NCI-H774 (cell line): ENCODE measurements at places on chromosomes 3 and 15.
A peak's percentile ranks its signal among the peaks of the same experiment; 100 is the strongest.

DNA sequence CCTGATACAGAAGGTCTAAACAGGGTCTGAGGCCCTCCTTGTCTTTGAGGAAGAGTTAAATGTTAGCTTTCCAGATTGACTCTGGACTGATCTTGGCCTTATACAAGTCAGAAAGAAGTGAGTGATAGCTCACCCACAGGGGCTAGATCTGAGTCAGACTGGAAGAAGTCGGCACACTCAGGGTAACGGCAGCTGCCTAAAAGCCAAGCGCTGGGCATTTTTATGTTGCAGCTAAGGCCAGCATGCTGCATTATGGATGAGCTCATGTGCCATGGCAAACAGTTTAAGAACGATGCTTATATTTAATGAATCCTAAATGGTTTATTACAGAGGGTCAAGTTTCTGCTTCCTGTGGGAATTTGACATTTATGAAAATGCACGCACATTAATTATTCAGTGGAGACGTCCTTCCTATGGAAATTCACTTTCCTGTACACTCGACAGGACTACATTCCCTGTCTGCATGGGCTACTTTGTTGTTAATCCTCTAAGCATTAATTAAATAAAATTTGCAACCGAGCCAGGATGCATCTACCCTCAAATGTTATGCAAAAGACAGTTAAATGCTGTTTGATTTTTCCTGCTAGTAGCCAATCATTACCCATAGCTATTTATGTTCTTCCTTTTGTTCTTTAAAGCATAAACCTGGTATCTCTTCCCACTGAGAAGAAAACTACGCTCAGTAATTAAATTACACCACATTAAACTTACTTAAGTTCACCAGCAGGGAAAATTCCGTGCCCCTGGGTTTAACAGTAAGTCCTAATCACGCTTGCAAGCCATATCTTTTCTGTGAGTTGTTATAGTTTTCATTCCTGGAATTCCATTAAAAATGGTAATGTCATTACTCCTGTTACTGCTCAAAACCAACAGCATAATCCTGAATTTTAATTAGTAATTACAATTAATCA, 762.7 kb upstream of the CFAP20DC start:
- no peak for DNase-seq

DNA sequence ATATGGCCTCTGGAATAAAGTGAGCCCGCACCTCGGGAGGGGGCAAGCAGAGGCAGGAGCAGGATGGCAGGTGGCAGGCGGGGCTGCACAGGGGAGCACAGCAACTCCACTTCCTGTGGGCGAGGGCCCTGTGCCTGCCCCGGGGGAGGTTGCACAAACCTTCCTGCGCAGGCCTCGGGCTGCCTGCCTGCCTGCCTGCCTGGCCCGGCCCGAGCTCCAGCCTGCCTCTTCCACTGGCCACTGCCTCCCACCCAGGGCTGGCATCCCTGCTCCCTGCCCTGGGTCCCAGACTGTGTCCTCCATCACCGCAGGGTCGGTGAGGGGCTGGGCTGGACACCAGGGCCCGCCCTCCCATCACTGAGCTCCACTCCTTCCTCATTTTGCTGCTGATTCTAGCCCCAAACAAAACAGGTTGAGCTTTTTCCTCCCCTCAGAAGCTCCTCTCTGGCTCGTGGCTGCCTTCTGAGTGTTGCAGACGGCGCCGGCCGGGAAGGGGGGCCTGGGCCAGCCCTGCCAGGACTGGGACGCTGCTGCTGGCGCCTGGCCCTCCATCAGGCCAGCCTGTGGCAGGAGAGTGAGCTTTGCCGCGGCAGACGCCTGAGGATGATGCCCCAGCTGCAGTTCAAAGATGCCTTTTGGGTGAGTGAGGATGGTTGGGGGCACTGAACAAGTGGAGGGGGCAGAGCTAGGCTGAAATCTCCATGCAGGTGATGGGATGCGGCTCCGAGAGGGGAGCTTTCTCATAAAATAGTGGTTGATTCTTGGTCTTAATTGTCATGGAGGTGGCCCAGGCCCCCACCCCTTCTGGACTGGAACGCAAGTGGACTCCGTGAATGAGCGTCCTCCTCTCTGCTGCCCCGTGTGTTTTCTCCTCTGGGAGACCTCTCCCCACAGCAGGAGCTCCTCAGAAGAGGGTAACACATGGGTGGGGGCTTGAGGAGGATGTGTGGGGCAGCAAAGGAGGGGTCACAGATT, at the start of gene PSTPIP1:
PSTPIP1 (plus strand) TSS at position 156 of the 975 bp plus-strand sequence; CDS start at position 604, 448 bp downstream.
- DNase-seq: no peak

GRCh38 chr3:85576697-85577200, 618.0 kb downstream of the CADM2 start:
- DNase-seq: no peak

- no peak for DNase-seq
Measured at GRCh38 chr3:14646131-14646573, 5.4 kb upstream of the CCDC174 start.

- no peak for DNase-seq
Measured at GRCh38 chr3:189500299-189500698, 130.9 kb upstream of the TP63 start.

GRCh38 chr15:36358523-36358922, 220.9 kb upstream of the CDIN1 start:
- DNase-seq: no peak

GRCh38 chr3:24318677-24319287, 175.9 kb downstream of the THRB start:
- DNase-seq: no peak

DNA sequence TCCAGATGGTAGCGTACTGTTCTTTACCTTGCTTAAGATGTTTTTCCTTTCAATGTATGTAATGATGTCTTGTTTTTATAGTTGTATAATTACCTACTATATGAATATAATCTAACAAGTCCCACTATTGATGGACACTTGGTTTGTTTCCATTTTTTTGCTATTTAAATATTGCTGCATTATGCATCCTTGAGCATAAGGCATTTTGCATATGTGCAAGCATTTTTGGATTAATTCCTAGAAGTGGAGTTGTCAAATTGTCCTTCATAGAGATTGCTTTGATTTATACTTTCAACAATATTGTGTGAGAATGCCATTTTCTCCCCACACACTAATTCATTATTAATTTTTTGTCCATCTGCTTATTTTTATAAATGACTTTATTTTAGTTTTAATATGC, 17.7 kb downstream of the TOPAZ1 start:
- no peak for DNase-seq

GRCh38 chr3:127733781-127734180, 61.0 kb downstream of the ABTB1 start:
- DNase-seq: no peak

- peak; percentile 10 for DNase-seq
Measured at GRCh38 chr15:48084759-48085590, 35.8 kb upstream of the SLC24A5 start.

DNA sequence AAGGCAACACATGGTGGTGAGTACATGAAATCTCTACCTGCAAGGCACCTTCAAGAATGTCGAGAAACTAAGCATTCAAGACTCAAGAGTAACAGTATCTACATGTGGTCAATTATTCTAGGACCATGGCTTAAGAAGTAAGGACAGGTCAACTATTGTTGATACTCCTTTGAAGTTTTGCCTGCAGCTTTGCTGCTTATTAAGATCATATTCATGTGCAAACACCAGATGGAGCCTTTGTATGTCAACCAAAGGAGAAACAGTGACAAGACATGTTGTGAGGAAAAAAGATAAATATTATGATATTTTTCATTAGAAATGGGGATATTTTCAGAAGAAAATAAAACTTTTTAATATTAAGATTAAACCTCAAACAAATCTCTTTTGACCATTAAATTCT, 52.3 kb upstream of the FGF7 start:
- no peak for DNase-seq

DNA sequence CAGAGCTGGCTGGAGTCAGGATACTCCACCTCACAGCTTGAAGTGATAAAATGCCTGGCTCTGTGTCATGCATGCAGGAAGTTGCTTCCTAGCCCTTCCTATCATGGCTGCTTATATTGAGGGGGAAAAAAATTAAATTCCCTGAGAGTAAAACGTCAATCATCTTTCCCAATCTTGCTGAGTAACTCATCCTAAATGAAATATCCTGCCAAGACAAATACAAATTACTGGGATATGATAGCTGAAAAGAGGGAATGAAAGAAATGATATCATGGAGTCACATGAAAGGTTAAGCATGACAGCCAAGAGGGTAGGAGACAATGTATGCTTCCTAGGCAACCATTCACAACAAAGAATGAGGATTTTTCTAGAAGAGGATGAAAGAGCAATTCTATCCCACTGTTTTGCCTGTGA, 110.6 kb downstream of the ABI3BP start:
- no peak for DNase-seq

DNA sequence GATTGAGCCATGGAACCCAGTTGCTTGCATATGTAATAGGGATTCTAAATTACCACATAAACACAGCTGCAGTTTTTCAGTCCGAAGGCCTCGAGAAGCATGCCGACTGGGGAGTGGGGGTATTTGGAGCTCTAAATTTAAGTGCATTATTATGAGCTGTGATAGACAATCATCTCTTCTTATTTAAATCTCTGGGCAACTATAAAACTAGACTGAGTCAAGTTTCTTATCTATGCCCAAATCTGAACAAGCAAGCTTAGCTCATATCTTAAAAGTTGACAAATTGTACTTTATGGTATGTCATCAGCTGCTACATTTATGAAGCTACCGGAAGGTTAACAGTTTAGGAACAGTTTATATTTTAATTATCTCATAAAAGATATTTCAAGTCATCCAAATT, 19.5 kb upstream of the THRB start:
- no peak for DNase-seq

GRCh38 chr3:58555203-58555602, 18.2 kb upstream of the ACOX2 start:
- DNase-seq: no peak

DNA sequence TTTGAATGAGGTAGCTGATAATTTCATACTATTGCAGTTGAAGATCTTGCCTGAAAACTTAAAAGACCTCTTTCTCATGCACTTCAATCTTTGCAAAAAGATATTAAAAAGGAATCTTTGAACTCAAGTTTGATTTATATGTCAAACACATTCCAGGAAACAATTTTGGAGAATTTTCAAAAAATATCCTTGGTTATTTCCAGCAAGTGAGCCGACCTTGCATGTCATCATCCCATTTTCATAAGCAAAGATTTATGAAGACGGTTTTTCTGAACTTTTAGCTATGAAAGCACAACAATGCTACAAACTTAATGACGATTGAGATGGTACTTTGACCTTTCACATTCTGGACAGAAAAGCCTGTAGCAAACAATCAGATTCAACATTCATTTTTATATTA, 95.6 kb downstream of the RFX7 start:
- DNase-seq: no peak

GRCh38 chr3:38878646-38879045, 62.6 kb upstream of the SCN10A start:
- DNase-seq: no peak

GRCh38 chr3:19427422-19428149, 279.3 kb downstream of the KCNH8 start:
- DNase-seq: no peak

DNA sequence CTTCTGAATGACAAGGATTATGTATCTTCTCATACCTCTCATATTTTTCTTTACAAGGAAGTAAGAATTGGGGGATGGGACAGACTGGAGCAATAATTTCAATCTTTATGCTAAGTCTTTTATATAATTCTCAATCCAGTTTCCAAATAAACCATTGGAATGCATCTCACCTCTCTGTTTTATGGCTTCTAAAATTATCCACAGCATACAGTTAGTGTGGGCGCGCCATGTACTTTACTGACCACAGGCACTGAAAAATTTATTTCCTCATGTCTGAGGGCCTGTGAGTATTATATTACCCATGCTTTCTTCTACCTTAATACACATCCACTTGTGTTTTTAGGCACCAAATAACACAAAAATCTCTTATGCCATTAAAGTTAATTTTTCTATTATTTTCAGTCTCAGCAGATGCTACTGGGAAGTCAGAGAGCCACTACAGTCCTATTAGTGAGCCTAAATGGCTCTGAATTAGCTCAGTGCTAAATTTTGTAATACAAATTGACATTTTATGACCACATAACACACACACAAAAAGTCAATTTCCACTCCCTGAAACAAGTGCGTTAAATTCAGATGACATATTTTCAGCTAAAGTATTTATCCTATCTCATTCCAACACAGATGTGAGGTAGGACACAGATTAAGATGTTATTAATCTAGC, 39.3 kb downstream of the SLITRK3 start:
- DNase-seq: no peak

- DNase-seq: peak; percentile 33
Measured at GRCh38 chr3:190554197-190554596, 40.3 kb downstream of the IL1RAP start.

GRCh38 chr3:168285506-168285905, 189.8 kb upstream of the GOLIM4 start:
- DNase-seq: no peak

DNA sequence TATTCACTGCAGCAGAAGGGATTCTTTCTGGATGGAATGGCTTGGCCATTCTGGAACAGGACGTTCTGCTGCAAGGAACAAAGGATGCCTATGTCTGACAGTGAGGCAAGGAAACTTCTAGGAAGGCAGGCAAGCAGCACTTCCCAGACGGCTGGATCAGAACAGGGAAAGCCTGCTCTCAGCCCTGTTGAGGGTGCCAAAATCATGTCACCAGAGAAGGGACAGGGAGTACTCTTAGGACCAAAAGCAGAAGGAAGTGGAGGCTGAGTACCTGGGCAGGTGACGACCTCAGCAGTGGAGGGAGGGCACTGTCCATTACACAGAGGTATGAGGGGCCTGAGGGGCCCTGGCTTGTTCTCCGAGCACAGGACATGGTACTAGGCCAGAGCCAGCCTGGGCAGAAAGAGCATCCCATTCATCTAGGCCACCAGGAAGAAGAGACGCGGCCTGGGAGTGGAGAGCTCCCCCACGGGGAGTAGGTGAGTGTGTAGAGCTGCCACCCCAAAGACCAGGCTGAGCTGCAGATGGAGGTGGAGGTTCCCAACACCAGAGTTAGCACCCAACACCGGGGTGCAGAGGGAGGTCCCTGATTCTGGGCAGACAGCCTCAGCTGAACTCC, 9.6 kb downstream of the KLF15 start:
- DNase-seq: no peak

DNA sequence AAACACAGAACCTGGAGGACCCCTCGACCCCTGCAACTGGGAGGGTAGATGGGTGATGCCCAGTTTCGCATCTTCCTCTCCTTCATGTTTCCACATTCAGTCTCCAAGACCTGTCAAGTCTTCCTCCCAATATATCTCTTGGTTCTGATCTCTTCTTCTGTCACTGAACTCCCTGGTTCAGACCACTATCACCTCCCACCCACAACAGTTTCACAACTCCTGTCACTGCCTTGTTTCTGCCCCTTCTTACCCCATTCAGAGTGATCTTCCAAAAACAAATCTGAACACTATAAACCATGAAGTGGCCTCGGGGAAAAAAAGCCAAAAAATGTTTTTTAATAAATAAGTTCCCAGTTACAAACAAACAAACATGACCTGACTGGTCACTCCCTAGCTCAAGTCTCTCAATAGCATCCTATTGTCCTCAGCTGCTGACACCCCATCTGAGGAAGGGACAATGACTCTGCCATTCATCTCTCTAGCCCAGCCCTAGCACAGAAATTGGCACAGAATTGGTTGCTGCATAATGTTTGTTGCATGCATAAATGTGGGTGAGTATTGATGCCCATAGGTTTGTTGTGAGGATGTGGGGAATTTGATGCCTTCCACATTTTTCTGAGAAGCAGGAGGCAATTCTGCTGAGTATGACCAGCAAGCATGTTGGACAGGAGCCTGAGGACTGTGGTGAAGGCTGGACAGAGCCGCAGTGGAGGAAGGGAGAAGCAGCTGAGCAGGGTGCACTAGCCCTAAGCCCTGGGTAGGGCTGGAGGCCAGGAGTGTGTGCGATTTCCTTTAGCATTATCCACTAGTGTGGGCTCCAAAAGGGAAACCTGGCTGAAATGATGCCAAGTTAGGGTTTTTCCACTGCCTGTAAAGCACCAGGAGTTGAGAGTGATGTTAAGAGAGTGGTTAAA, 12.2 kb upstream of the XYLB start:
- DNase-seq: no peak
